ENCODE measurements at places on chromosomes 7 and 10.

GRCh38 chr10:117390420-117390819, 15.2 kb upstream of the PDZD8 start:
- DNase-seq = no peak

DNA sequence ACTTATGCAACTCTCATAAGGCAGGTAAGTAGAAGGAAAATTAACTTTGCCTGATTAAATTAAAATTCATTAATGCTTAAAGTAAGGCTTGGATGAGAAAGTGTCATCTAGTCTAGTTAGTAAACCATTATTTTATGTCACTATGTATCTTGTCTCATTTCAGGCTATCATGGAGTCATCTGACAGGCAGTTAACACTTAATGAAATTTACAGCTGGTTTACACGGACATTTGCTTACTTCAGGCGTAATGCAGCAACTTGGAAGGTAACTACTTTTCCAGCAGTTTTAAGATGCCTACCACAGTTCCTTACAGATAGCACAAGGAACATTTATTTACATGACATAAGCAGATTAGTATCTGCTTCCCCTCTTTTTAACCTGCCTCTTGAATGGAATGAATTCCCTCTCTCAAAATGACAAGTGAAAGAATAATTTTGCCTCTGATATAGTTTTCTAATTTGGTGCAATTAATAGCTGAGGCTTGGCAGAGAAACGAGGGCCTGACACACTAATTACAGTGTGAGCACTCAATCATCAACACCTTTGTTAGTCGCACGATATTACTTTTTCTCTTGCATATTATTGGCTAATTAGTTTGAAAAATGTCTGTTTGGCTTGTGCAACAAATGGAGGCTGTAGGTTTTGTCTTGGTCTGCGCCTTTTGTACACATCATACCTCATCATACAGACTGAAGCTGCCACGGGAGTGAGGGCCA, 245.0 kb downstream of the FOXP2 start:
- DNase-seq = no peak

- no peak for DNase-seq
Observed at GRCh38 chr7:49721441-49721840, 52.0 kb upstream of the VWC2 start.

DNA sequence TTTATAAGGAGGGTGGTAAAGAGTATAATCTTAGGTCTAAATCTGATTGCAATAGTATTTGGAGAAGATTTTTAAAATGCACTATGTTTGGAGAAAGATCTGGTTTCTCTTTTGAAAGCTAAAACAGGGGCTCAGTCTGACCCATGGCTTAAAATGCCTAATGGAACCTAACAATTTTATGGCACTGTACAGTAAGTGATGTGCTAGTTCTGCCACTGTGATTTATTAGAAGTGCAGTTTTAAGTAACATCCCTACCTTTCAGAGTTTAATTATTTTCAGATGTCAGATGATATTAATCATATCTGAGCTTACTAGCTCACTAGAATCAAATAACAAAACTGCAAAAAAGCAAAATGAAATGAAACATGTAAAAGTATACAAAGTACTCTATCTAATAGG, 514.7 kb upstream of the KCND2 start:
- DNase-seq = no peak

- DNase-seq = peak; percentile 92
Observed at GRCh38 chr10:101830322-101831168, 12.3 kb upstream of the OGA start.

Data from activated T-helper 1 cell treated with anti-CD3 and anti-CD28 coated beads, Interleukin-2, amount 50 U/mL, for 16 hours (primary cell).